Myocyte (in vitro differentiated cells): ENCODE measurements at places on chromosomes 3 and 15. TPM values are rescaled to one million over a fixed set of nuclear protein-coding genes. Genes with fewer than 3 reads are reported as not detected.
A peak's percentile ranks its signal among the peaks of the same experiment; 100 is the strongest.

- no peak for DNase-seq
Observed at GRCh38 chr3:84836961-84837360, 121.8 kb upstream of the CADM2 start.

DNA sequence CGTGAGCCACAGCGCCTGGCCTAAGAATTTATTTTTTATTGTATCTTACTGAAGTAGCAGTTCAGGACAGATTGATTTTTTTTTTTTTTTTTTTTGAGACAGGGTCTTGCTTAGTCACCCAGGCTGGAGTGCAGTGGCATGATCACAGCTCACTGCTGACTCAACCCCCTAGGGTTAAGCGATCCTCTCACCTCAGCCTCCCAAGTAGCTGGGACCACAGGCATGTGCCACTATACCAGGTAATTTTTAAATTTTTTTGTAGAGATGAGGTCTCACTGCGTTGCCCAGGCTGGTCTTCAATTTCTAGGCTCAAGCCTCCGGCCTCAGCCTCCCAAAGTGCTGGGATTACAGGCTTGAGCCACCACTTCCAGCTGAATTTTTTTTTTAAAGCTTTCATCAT lies 99.8 kb upstream of the HERC1 start:
- DNase-seq = no peak

- DNase-seq = no peak
Observed at GRCh38 chr3:17579289-17580031, 163.0 kb downstream of the TBC1D5 start.

DNA sequence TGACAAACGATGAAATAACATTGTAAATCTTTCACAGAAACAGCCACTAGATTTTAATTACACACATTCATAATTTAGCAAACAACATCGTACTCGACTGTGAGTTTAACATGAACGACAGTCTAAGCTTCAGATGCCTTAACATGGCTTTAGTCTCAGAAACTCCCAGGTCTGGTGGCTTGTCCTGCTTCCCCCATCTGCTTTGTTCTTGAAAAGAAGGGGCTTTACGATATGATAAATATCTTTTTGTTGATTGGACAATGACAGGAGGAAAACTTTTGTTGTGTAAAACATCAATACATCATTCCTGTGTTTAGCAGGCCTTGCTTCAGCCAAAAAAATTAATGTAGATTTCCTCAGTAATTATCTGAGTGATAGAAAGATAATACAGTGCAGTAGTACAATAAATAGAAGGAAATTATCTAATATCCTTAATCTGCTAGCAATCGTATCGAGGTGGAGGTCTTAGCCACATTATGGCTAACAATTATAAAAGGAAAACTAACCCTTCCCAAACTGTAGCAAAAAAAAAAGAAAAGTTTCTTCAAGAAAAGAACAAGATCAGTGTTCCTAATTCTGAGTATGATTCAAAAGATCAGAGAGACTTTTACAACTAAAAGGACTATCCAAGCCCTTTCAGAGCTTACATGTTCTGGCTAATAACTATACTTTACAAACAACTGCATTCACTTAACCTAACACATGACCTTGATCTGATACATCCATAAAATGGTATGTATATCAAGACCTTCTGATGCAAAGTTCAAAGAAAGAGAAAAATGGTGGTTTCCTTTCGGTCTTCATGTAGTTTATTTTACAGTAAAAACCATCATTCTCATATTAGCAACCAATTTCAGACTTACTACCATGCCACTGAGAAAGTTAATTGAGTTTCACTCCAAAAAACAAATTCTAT lies 535.7 kb downstream of the FOXP1 start:
- DNase-seq = no peak

DNA sequence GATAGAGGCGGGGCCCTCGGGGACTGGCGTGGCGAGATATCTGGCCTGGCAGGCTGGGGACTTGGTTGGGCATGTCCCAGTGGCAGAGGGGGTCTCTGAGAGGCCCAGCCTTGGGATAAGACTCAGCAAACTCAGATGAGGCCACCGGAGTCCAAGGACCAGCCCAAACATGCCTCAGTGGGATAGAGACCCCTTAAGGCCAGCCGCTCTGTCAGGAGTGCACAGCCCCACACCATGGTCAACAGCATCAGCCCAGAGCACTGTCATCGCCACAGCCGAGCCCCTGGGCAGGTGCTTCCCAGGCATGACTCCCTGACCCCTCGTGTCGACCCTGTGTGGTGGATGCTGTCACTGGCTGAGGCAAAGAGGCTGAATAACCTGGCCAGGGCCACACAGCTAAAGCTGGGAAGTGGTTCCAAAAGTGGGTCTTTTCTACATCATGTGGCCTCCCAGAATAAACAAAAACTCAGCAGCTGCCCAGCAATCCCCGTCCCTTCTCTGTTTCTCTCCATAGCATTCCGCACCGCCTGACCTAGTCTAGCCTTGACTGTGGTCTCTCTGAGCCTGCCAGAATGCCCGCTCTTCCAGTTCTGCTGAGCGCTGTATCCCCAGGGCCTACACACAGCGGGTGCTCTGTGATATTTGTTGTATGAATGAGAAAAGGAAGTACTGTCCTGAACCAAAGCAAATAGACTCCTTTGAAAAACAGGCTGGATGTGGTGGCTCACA lies 15.1 kb downstream of the CTSH start:
- peak; percentile 58 for DNase-seq

DNA sequence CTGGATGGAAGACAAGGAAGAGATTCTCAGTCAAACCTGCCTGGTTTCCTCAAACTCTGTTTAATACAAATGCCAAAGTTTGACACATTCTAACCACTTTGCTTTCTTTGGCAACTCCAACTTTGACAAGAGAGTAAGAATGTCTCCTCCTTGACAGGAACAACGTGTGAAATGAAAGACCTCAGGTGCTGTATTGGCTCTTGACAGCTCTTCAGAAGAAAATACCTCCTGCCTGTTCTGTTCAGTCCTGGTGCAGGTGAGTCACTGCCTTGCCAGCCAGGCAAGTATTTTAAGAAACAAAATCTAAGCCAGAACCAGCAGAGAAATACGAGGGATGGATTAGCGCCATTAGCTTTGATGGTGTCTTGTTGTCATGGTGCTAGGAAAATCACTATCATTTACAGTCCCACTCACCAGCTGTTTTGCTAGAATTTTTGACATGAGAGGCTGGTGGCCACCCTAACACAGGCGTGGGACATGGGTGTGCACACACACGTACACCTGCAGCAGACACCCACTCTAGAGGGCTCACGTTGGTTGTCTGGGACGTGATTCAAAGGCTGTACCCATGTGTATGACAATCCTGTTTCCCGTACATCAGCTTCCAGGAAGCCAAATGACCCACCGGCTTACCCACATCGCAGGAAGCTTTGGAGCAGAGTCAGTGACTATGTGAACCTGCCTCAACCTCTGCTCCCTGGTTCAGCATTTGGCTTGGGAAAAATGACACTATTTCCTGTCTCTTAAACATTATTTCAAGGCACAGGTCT lies 60.4 kb downstream of the CCNL1 start:
- DNase-seq = no peak

DNA sequence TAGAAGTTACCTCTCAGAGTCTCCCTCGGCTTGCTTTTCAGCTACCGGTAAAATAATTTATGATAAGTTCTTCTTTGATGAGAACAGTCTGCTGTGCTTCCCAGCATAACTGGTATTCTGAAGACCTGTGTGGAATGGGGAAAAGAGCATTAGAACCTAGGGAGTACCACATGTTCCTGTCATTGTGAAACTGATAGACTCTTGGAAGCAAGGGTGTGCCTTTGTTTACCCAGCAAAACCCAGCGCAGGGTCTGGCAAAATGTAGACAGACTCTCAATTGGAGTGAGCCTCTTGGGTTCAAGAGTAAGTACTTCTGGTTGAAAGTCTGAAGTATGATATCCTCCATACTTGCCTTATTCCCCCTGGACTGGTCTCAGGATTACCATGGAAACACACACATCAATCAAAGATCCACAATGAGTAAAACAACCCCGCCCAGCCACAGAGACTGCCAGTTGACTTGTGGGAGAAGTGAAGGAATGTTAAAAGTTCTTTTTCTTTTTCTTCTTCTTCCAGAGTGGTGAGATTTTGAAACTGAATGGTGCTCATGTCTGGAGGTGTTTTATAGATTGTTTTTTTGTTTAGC lies 652.4 kb upstream of the NAALADL2 start:
- DNase-seq = peak; percentile 23

Gene LRRC49
- 4.0 and 4.1 TPM in 2 replicates for total RNA-seq

DNA sequence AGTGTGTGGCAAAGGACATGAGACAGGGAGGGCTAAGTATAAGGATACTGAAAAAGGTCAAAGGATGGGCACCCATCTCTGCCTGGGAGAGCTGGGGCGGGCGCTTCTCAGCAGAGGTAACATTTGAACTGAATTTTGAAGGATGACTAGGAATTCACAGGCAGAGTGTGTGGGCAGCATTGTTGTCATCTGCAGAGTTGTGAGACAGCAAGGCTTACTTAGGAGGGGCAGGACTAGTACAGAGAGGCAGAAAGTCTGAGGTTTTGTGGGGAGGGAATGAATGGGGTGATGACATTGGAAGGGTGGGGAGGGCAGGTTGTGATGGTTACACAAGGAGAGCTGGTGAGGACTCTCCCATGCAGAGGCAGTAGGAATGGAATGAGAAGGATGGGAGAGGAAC lies 84.1 kb upstream of the PRR23C start:
- no peak for DNase-seq

DNA sequence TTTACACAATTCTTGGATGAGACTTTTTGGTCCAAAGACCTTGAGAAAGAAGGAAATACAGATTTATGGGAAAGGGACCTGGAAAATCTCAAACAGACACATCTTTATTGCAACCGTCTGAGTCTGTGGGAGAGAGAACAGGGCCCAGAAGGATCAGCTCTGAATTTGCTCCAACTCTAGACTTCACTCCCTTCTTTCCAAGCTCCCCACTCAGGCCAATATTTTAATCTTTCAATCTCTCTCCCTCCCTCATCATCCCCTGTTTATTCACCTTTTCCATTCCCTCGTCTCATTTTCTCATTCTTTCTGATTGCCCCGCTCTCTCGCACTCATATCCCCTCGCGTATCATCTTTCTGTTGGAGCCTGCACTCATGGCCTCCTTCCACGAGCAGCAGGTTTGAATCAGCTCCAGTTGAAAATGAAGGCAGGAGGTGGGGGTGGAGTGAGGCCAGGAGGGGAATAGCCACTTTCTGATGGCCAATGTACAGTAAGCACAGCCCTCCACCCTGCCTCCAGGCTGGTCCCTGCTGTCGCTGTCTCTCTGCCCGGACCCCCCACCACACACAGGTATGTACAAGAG lies 63.6 kb upstream of the BOC start:
- no peak for DNase-seq
